ENCODE measurements at places on chromosomes 2 and 18.

DNA sequence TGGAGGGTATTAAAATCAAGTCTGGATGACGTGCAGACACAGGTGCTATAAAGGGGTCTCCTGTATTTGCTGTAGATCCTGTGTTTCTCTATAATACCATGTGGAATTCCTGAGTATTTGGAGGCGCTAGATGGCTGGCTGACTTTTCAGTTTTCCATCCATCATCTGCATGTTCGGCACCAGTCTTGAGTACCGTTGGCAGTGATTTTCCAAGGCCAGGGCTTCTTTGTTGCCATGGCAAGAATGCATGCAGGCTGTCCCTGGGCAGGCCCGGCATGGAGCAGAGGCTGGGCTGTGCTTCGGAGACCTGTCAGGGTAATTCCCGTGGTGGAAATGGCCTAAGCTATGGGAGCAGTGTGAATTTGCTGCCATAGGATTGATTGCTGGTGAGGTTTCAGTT is 405.9 kb upstream of the HS6ST1 start:
- DNase-seq, result no peak

DNA sequence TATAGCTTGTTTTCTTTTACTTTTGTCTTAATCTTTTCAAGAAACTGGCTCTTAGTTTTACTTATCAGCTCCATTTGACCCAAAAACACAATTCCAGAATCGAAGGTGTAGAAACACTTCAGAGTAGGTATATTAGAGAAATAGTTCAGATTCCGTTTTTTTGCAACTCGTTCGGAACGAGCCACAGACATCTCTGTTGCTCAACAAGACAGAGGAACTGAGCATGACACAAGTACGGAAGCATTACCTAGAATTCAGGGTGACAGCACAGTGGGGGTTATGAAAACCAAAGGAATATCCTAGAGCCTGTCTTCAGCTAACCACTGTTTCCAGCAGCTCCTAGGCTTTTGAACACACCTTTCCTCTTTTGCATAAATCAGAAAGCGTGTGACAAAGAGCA is 5.0 kb downstream of the HRH4 start:
- DNase-seq, result no peak

GRCh38 chr2:133975676-133976428 is 278.0 kb upstream of the MGAT5 start:
- DNase-seq, result no peak

DNA sequence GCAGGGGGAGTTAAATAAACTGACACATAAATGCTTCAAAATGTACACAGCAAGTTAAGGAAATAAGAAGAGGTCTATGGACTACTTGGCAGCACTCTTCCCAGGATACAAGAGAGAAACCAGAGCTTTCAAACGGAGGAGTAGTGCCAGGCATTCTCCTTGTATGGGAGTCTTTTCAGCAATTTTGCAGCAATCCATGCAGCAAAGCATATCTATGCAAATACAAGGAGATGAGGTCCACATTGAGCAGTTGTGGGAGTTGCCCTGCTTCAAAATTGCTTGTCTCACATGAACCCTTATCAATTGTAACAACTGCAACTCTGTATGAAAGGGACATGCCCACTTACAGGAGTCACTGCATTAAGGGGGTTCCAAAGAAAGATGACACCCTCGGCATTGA is 37.8 kb downstream of the SCN9A start:
- DNase-seq, result no peak

DNA sequence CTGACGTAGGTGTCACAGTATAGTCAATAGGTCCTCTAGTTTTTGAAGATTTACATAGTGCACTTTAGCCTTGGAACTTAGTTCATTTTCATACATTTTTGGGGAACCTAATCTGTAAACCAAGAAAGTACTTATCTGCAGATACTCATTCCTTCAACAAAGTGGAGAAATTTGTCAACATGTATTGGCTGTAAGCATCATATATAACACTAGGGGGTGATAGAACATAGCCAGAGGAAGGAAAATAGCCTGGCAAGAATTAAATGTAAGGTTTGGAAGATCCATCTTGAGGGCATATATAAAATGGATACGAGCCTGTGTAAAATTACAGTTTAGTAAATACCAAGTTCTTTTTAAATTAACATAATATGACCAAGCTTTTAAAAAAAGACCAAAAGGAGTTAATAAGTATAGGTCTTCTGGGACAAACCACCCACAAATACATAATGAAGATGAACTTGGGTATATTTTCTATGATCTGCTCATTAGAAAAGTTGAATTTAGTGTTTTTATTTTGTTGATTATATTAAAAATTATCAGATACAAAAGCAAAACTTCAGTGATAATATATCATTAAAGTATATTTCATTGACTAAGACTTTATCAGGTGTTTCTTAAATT is 18.2 kb downstream of the RPL37A start:
- DNase-seq, result peak; percentile 46

DNA sequence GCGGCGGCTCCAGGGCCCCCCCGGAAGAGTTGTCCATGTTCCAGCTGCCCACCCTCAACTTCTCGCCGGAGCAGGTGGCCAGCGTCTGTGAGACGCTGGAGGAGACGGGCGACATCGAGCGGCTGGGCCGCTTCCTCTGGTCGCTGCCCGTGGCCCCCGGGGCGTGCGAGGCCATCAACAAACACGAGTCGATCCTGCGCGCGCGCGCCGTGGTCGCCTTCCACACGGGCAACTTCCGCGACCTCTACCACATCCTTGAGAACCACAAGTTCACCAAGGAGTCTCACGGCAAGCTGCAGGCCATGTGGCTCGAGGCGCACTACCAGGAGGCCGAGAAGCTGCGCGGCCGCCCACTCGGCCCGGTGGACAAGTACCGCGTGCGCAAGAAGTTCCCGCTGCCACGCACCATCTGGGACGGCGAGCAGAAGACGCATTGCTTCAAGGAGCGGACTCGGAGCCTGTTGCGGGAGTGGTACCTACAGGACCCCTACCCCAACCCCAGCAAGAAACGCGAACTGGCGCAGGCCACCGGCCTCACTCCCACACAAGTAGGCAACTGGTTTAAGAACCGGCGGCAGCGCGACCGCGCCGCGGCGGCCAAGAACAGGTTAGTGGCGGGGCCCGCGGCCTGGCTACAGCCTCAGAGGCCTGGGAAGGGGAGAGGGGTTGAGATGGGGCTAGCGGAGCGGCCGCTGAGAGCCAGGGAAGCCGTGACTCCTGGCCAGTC is 965 bp downstream of the SIX3 start:
- DNase-seq, result no peak

DNA sequence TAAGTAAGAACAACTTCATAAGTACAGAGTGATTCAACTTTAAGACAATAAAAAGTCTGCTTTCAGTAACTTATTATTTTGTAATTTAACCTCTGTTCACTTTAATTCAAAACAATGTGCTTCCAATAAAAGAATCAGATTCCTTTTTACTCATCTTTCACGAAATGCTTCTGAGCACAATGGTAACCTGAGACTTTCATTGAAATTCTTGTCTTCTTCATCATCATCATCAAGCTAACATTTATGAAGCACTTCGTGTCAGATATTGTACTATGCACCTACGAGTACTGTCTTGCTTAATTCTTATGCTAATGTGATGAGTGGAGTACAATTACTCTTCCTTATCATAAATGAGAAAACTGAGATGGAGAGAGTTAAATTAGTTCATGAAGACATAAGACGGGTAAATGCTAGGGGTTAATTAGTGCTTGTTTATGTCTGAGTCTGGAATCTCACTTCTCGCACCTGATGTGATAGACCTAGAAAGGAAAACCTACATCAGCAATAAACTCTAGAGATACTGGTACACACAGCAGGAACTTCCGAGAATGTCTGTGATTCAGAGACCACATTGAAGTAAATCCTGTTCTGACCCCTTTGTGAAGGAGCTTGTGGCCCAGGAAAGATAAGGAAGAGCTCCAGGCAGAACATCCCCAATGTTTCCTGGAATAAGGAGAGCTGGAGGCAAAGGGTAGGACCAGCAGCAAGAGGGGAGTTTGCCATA is 227.6 kb upstream of the ETAA1 start:
- no peak for DNase-seq
